ENCODE measurements at places on chromosomes 5 and 9.

DNA sequence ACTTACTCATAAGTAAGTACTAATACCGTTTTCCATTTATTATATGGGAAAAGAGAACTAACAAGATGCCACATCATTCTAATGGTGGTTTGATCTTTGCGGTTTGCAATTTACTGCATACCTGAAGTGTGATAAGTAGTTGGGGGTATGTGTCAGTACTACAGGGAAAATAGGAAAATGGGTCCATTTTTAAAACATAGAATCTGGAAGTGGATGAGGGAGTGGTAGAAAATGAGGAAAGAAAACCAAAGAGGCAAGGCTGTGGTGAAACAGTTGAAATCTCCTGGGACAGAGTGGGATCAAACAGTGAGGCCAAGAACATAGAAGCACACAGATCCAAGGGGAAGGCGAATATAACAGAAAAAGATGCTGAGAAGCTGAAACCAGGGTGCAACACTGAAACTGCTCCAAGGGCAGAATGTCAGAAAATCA, 6.7 kb downstream of the ADAMTSL1 start:
- peak; percentile 61 for DNase-seq

DNA sequence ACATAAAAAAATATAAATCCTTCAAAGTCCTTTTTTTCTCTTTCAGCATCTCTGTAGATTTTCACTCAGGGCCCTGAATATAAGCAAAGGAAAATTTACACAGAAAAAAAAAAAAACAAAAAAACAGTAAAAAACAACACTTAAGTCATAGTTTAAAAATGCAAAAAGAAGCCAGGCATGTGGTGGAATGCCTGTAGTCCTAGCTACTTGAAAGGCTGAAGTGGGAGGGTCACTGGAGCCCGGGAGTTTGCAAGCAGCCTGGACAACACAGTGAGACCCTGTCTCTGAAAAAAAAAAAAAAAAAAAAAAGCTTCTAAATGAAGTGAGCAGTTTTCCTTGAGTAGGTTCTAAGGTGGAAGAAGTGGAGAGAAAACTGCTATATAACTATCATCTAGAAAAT, 55.0 kb upstream of the BNC2 start:
- no peak for DNase-seq

GRCh38 chr9:92405818-92406217, 1.4 kb upstream of the OGN start:
- DNase-seq: no peak

- no peak for DNase-seq
Observed at GRCh38 chr9:129851821-129852220, 16.6 kb downstream of the USP20 start.

DNA sequence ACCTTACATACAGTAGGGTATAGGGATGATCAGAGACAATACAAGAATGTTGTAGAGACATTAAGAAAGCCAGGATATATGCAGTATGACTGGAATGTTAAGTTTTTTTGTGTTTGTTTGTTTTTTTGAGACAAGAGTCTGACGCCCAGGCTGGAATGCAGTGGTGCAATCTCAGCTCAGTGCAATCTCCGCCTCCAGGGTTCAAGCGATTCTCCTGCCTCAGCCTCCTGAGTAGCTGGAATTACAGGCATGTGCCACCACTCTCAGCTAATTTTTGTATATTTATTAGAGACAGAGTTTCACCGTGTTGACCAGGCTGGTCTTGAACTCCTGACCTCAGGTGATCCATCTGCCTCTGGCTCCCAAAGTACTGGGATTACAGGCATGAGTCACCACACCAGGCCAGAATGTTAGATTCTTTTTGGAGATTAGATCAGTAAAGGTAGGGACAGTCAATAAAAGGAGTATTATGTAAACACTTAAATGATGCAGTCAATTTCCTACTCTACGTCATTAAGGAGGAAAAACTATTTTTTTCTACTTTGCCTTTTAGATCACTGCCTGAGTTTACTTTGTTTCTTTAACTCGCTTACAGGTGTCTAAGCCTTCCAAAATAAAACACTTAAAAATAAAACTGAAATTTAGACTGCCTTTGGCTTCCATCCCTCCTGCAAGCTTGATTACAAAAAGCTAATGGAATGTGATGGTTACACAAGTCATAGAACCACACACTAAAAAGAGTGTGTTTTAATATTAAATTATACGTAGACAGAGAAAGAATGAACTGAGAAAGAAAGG, 6.8 kb upstream of the HNRNPA0 start:
- DNase-seq: no peak

DNA sequence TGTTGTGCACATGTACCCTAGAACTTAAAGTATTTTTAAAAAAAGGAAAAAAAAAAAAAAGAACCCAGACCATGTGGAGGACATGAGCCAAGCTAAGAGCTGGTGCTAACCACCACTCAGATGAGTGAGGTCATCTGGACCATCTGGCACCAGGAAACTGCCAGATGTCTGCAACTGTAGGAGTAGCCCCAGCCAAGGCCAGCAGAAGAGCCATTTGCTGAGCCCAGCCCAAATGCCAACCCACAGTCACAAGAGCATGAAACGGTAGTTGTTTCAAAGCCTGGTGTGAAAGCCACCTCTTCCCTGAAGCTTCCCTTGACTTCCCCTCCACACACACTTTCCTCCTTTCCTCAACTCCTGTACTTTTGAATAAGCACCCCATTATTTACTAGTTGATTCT, 69.2 kb upstream of the FCN1 start:
- DNase-seq: no peak

GRCh38 chr5:56102889-56103288, 108.1 kb upstream of the IL6ST start:
- no peak for DNase-seq

- DNase-seq: no peak
Observed at GRCh38 chr9:2341126-2341525, 280.5 kb upstream of the VLDLR start.

GRCh38 chr5:176820937-176821336, 10.6 kb downstream of the UNC5A start:
- no peak for DNase-seq

GRCh38 chr5:32355686-32356085, 42.9 kb upstream of the MTMR12 start:
- DNase-seq: no peak

DNA sequence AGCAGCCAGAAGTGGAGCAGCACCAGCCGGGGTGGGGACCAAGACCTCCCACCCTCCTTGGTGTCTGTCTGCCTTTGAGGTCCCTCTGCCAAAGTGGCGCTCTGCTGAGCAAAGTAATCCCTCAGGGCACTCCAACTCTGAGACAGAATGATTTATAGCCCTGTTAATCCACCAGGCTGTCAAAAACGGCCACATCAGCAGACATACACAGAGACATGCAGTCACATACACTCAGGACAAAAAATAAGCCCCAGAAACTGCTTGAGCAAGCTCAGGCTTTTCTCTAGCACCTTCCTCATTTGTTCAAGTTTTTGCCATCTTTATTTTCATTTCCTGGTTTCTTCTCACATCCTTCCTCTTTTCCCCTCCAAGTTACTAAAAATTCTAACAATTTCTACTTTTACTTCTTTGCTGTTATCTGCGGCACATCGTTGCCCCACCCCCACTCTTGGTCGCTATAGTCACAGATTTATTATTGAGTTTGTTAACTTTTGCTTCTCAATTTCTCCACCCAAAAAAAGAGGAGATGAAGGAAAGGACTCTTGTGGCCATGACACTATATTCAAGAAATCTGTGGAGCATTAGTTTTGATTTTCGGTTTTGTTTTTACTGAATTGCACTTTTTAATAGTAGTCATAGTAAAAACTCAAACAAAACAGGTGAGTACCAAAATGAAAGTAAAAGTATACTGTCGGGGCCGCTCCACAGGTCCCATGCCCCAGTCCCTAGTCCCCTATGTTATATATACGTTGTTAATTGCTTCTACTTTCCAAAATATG, 17.4 kb upstream of the ADRB2 start:
- DNase-seq: no peak

DNA sequence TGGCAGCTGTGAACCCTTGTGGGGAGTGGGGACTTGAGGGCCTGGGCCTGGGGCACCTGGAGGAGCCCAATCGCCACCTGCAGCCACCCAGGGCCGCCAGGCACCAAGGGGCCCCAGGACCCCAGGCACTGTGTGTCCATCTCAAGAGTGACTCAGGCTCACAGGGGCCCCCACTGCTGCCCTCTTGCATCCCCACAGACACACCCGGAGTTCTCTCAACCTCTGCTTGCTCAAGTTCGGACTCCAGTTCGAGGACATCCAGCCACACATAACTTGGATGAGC, 51.9 kb downstream of the MRPL36 start:
- DNase-seq: no peak

- DNase-seq: no peak
Observed at GRCh38 chr5:1889321-1890065, 6.8 kb upstream of the IRX4 start.

DNA sequence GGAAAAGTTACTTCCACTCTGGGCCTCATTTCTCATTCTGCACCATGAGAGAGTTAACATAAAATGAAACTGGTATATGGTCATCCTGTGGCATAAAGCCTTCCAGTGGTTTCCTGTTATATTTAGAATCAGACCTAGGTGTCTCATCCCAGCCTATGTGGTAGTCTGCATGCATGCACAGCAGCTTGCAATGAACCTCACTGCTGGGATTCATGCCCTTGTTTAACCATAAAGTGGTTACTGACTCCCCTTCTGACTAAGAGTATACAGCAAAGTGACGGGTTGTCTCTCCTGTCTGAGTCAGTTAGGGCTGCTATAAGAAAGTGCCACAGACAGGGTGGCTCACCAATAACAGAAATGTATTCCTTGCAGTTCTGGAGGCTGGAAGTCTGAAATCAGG, 14.7 kb upstream of the TDRD7 start:
- DNase-seq: peak; percentile 83

DNA sequence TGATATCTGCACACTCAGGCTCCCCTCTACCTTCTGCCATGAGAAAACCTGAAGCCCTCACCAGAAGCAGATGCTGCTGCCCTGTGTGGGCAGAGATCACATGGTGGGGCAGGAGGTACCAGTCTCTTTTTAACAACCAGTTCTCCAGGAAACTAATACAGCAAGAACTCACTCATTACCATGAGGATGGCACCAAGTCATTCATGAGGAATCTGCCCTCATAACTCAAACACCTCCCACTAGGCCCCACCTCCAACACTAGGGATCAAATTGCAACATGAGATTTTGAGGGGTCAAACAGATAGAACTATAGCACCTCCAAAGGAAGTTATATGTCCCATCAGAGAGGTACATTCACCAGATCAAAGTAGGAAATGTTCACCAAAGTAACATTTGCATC, 136.3 kb upstream of the SHB start:
- DNase-seq: peak; percentile 48

- no peak for DNase-seq
Observed at GRCh38 chr5:159047086-159047485, 52.6 kb downstream of the EBF1 start.

DNA sequence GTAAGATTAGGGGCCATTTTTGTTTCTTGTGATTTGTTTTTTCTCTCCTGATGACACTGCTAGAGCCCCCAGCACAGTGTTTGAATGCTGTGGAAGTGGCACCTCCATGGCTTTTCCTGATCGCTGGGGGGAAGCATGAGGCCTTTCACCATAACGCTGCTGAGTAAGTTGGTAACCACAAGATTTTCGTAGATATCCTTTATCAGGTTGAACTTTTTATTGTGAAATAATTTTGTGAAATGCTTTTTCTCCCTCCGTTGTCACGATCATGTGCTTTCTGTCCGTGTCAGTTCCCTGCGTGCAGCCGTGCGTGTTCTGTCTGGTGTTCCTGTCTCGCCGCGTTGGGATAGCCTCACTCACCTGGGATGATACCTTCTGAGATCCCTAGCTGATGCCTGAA, 59.4 kb downstream of the EHMT1 start:
- no peak for DNase-seq

DNA sequence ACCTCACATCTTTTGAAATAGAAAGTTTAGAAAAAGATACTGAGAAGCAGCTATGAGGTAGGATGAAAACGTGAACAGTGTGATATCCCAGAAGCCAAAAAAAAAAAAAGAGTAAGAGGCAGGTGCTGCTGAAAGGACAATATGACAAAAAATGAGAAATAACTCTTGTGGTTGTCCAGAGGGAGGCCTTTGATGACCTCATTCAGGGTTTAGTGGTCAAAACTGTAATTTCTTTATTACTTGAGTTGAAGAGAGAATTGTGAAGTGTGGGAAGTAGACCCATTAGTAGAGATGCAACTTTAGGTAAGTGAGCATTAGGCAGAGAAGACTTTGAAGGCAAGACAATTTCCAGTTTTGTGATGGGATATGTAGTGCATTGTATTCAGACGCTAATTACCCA, 1306.3 kb upstream of the ACO1 start:
- peak; percentile 2 for DNase-seq

GRCh38 chr5:11037080-11037479, 276.0 kb upstream of the DAP start:
- no peak for DNase-seq

DNA sequence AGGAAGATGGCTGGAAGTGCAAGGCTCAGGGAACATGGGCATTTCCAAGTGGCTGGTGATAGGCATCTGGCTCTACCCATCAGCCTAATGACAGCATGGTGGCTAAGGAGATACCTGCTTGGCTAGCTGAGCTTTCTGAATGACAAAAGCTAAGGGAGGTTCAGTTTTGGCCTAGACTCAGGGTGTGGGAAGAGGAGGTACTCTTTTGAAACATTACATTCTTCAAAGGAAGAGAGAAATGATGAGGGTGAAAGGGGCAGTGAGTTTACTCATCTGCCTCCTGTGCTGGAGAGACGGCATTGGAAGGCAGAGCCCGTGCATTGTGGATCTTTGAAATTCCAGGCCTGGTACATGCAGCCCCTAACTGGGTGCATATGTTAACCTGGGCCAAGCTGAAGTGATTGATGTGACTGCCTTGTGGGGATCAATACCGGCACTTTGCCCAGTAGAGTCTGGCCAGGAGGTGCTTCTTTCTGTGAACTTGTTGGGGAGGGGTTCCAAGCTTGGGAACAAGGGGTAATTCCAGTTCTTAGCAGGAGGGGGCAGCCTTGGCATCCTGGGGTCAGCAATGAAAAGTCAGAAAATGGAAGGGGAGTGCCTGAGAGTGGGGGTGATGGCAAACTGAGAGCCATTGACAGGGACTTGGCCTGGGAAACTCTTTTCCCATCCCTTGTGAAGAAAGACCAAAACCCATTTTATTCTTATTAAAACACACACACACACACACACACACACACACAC, 108.6 kb downstream of the ACER2 start:
- peak; percentile 28 for DNase-seq

- DNase-seq: no peak
Observed at GRCh38 chr9:3419893-3420292, 105.9 kb downstream of the RFX3 start.

DNA sequence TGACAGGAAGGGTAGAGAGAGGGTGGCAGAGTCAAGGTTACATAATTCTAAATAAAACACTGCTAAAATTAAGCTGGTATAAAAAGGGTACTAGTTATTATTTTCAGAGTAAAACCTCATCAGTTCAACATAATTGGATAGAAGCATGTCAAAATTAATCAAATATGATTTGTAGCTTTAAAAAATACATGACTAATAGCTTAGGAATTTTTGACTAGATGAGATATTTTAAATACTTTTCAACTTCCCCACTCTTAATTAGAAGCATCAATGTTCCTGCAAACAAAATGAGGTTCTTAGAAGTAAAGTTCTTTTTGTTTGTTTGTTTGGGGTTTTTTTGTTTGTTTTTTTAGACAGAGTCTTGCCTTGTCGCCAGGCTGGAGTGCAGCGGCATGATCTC, 29.1 kb downstream of the HTR4 start:
- no peak for DNase-seq
